ENCODE measurements at places on chromosomes 12 and 14.

DNA sequence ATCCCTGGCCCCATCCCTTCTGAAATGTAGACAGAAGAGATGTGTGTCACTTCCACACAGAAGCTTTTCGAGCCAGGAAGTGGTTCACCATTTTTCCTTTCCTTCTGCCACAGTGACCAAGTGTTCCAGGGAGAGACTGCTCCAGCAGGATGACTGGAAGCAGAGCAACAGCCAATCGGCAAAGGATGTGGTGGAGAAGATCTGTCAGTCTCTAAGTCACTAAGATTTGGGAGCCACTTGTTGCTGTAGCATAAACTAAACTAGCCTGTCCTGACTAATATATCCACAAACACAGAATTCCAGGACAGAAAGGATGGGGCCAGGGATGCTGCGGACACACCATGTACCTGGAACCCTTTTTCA, 42.9 kb downstream of the DUSP6 start:
- DNase-seq = no peak

GRCh38 chr14:106347890-106348755, 821.7 kb downstream of the TMEM121 start:
- no peak for DNase-seq

- no peak for DNase-seq
Measured at GRCh38 chr12:42564996-42565395, 24.6 kb downstream of the PRICKLE1 start.

GRCh38 chr14:68689511-68689910, 103.4 kb downstream of the ZFP36L1 start:
- DNase-seq = no peak

DNA sequence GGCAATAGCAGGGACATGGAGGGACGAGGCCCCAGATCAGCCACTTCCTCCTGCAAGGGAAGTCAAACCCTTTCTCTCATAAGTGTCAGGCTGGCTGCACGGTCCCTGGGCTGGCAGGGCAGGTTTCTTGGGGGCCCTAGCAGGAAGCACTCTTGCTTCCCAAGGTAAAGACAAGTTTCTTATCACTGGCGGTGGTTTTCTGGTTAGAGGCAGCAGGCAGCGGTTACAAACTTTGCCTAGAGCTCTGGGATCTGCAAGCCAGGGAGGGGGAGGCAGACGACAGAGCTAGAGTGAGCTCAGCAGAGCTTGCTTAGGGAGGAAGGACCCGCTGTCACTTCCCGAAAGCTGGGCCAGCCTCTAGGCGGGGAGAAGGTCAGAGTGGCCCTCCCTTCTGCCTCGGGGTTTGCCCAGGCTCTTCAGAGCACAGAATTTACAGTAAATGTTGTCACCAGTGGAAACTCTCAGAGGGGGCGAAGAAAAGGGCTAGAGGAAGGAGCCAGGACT, 20.4 kb downstream of the BATF start:
- DNase-seq = peak; percentile 98

GRCh38 chr12:45601390-45601789, 128.1 kb upstream of the ARID2 start:
- DNase-seq = no peak

GRCh38 chr14:62896932-62897456, 148.3 kb downstream of the KCNH5 start:
- no peak for DNase-seq

GRCh38 chr12:103279444-103279843, 216.3 kb downstream of the C12orf42 start:
- no peak for DNase-seq

DNA sequence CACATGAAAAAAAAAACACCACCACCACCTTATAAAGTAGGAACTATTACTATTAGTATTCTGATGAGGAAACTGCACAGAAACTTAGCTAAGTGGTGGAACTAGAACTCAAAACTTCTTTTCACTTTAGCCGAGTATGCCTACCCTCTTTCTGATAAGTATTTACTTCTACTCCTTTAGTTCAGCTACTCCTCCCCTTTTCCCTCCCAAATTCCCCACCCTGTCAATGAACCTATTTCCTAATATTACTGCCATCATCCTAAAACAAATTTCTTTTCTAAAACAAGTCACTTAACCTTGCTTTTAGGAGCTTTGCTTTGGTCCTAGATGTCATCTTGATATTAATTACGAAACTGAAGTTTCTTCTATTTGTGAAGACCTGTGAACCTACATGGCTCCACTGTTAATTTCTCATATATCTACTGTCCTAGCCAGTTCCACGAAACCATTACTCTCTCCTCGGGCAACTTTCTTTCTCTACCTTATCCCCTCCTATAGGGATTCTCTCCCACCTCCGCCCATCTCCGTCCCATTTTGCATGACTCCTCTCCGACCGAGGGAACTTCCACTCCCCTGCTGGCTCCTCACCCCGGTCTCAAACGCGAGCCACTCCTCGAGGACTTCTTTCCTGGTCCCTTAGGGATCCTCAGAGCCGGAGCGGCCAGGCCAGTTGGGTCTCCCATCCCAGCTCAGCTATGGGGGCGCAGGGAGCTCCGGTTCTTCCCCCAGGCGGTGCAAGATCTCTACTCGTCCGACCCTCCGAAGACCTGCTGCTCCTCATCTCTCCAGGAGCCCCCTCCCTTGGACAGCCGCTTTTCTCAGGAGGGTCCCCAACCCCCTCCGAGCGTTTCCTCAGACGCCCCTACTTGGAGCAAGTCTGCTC, 1.1 kb downstream of the NUMB start:
- DNase-seq = peak; percentile 65

DNA sequence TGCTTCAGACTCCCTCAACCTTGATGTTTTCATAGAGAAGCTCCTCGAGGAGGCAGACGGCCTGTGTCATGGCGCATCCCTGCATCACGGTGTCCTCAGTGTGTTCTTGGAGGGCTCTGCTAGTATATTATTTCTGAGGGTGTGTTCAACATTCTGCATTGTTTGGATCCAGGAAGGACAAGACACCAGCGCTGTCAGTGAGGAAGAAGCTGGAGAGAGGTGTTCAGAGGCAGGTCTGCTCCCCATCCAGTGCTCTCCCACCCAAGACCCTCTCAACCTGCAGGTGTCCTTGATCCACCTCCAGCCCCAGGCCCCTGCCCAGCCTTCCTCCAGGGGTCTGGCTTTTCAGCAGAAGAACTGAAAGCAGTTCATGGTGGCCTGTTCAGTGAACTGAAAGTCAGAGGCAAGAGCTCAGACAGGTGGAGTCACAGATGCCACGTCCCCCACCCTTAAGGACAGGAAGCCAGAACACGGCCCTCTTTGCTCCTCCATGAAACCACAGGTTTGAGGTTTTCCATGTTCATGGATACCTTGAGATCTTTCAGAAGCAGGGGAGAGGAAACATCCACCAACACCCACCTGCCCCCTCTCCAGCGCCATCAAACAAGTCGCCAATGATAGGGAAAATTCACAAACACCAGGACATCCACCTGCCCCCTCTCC, 37.4 kb downstream of the DIO3 start:
- DNase-seq = no peak

DNA sequence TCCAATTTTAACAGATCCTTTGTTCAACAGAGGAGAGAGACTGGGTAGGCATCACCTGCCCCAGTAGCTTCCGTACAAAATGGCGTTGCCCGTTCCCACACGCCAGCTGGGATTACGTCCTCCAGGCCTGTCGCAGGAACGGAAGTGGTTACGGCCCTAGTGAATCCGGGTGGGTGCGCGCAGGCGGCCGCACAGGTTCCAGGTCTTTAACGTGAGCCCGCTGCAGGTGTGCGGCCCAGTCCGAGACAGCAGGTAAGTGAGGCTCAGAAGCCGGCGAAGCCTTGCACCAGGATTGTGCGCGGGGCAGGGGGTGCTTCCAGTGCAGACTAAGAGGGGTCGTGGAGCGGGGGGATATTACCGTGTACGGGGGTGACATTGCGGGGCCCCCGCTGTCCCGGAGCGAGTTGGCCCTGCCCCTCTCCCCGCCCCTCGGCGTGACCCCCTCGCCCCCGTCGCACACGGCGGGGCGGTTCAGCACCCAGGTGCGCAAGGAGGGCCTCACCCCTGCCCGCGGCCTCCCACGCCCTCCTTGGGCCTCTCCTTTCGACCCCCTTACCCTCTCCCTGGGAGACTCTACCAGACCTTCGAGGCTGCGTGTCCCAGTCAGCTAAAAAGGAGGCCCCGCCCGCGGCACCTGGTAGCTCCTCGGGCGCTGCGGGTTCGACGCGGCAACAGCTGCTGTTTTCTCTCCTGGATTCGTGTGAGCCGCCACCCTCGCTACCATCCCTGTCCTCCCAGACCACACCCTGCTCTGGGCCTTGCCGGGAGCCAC, at the start of gene EXD2:
TSS of gene EXD2 (plus strand) at position 159 of the 772 bp plus-strand sequence. CDS start 17,973 bp downstream, outside the sequence.
- peak; percentile 73 for DNase-seq

- DNase-seq = no peak
Measured at GRCh38 chr12:129570796-129571400, 332.9 kb downstream of the TMEM132D start.

DNA sequence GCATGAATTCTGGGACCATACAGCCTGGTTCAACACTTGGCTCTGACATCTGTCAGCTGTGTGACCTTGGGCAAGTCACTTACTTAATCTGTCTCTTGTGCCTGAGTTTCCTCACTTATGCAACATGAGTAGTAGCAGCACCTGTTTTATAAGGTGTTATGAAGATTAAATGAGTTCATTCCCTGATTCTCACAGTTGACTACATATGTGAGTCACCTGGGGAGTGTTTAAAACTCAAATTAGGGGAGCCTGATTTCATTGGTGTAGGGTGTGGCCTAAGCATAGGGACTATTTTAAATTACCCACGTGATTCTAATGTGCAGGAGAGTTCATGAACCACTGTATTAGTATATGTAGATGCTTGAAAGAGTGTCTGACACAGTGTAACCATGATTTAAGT, 36.7 kb upstream of the TMEM233 start:
- DNase-seq = no peak
